AG10803 (cell line): ENCODE measurements at places on chromosomes 16 and 17.

DNA sequence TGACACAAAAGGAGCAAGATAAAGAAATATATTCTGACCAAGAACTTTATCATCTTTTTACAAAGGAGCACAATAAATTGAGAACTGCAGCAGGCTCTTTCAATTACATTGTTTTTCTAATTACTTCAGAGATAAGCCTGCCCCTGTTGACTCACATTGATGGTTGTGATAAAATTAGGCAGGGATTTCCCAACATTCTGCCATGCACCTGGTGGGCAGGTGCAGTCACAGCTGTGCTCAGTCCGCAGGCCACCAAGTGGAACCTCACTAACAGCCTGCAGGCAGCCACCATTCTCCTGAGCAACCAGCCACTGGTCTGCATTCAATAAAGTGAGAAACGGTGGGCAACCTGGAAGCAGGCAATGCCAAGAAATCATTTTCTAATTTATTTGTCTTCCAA, 5.1 kb downstream of the FANCA start:
- DNase-seq = no peak

- no peak for DNase-seq
These were observed 4.6 kb upstream of the CD7 start for GRCh38 chr17:82321947-82322466.

- DNase-seq = no peak
These were observed at the start of gene DRC7 for GRCh38 chr16:57694725-57695679. DRC7 (plus strand) TSS chr16:57694806; CDS start chr16:57697950, 3,144 bp downstream.

DNA sequence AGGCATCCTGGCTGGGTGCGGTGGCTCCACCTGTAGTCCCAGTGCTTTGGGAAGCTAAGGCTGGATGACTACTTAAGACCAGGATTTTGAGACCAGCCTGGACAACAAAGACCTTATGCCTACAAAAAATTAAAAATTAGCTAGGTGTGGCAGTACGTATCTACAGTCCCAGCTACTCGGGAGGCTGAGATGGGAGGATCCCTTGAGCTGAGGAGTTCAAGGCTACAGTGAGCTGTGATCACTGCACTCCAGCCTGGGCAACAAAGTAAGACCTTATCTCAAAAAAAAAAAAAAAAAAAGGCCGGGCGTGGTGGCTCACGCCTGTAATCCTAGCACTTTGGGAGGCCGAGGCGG, 6.1 kb downstream of the MVP start:
- no peak for DNase-seq

- no peak for DNase-seq
These were observed 30.9 kb upstream of the KCNJ12 start for GRCh38 chr17:21345236-21345635.

- no peak for DNase-seq
These were observed 20.8 kb upstream of the MYO15B start for GRCh38 chr17:75566834-75567233.

GRCh38 chr17:40556884-40557414, 8.3 kb downstream of the CCR7 start:
- no peak for DNase-seq

DNA sequence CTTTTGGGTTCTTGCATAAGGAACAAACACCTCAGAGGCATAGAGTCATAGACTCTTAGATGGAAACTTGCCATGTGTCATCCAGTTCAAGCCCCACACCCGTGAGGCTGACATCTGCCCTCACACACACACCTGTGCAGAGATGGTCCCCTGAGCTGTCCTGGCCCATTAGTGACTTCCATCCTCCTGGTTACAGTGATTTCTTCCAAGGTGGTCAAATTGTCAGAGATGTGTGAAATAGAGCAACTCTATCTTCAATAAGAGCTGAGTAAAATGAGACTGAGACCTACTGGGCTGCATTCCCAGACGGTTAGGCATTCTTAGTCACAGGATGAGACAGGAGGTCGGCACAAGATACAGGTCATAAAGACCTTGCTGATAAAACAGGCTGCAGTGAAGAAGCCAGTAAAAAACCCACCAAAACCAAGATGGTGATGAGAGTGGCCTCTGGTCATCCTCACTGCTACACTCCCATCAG, 342.2 kb upstream of the TNRC6C start:
- peak; percentile 25 for DNase-seq

GRCh38 chr17:78258323-78259191, 27.1 kb downstream of the TMEM235 start:
- no peak for DNase-seq

- no peak for DNase-seq
These were observed 3.7 kb upstream of the ZDHHC1 start for GRCh38 chr16:67419931-67420330.

DNA sequence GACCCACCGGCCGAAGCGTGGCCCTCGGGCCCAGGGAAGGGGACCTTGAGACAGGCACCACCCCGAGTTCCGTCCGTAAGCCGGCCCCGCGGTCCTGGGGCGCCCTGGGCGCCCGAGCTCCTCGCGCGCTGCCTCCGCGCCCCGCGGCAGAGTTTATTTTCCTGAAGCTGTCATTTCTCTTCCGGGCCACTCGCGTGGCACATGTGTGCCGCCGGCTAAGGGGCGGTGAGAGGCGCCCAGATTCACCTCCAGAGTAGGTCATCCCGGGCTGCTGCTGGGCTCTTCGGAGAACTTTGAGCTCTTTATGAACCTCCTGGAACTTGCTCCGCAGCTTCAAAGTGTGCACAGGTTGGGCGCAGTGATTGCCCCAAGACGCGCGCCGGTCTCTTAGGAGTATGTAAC, 489 bp downstream of the ZC3H18 start:
- no peak for DNase-seq

- DNase-seq = no peak
These were observed 149.5 kb downstream of the TRIM37 start for GRCh38 chr17:58956997-58957724.

GRCh38 chr16:89383095-89384003, 107.0 kb downstream of the ANKRD11 start:
- DNase-seq = no peak
